Fibroblast of skin of back (primary cell): ENCODE measurements at places on chromosomes 1 and 21.
A peak's percentile ranks its signal among the peaks of the same experiment; 100 is the strongest.

- DNase-seq = no peak
Measured at GRCh38 chr1:211703812-211704537, 28.6 kb upstream of the NEK2 start.

DNA sequence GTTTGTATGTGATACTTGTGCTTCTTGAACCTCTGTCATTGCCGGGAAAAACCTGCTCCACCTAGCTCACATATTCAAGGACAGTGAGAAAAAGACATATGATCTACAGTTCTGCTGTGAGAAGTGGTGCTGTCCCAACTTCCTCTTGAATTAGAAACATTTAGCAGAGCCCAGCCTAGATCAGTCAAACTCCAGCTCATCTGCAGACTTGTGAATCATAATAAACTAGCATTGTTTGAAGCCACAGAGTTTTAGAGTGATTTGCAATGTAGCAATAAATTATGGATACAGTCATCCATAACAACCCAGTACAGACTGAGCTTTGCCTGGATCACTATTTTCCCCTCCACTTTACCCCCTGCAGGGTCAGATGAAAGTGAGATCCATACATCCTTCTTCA, 497.8 kb downstream of the PLA2G4A start:
- DNase-seq = no peak

GRCh38 chr21:30216041-30216723, at the start of gene CLDN8:
CLDN8 (minus strand) TSS chr21:30216097; CDS start chr21:30215925, 172 bp downstream.
- no peak for DNase-seq

GRCh38 chr1:184163674-184164465, 112.3 kb downstream of the TSEN15 start:
- peak; percentile 89 for DNase-seq

GRCh38 chr21:35024513-35024912, 24.6 kb downstream of the RUNX1 start:
- no peak for DNase-seq

DNA sequence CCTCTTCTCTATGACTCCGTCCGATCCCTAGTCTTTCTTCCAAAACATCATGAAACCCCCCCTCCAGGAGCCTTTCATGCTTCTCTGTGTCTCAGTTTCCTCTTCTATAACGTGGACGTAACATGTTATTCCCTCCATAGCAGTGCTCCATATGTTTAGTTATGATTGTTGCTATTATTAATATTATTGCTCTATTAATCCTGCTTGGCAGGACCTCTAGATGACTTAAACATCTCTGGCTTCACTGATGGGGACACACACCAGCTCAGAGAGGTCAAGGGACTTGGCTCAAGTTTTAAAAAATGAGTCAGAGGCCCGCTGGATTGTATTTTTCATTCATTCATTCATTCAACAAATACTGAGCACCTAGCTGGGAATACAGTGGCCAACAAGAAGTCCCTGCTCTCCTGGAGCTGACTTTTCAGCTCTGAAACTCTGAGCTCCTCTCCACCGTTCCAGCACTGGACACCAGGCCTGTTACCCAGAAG, 404 bp upstream of the CPLANE2 start:
- no peak for DNase-seq

DNA sequence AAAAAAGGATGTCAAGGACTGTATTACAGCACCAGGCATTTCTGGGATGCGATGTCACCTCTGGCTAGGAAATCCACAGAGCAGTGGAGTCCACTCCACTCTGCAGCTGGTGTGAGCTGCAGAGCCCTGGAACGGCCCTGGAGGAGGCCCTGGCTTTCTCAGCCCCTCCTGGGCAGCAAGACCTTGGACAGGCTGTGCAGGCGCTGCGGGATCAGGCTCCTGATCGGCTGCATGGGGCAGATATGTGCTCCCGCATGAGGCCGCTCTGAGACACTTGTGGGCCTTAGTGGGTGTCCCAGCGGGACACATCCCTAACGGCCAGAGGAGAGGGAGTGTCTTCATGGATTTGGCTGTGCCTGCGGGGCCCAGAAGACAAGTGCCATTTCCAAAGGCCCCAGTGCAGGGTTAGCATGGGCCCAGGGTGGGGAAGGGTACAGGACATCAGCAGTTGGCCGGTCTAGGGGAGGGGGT, 6.2 kb downstream of the DNMT3L start:
- peak; percentile 11 for DNase-seq

- DNase-seq = peak; percentile 36
Measured at GRCh38 chr1:164617377-164618201, 58.6 kb downstream of the PBX1 start.

DNA sequence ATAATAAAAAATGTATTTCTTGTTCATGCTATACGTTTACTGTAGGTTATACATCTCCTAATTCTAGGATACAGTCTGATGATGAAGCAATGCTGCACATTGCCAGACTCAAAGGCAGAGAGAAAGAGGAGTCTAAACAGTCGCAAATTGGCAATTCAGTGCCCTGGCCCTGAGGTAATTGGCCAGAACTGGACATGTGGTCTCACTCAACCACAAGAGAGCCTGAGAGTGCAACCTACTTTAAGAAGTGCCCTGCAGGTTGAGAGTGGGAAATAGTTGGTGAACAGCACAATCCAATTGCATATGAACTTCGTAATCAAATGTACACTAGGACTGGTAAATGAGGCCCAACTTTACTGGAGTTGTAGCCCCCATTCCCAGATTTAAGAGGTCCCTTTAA, 5.0 kb upstream of the SLC35A3 start:
- DNase-seq = no peak

DNA sequence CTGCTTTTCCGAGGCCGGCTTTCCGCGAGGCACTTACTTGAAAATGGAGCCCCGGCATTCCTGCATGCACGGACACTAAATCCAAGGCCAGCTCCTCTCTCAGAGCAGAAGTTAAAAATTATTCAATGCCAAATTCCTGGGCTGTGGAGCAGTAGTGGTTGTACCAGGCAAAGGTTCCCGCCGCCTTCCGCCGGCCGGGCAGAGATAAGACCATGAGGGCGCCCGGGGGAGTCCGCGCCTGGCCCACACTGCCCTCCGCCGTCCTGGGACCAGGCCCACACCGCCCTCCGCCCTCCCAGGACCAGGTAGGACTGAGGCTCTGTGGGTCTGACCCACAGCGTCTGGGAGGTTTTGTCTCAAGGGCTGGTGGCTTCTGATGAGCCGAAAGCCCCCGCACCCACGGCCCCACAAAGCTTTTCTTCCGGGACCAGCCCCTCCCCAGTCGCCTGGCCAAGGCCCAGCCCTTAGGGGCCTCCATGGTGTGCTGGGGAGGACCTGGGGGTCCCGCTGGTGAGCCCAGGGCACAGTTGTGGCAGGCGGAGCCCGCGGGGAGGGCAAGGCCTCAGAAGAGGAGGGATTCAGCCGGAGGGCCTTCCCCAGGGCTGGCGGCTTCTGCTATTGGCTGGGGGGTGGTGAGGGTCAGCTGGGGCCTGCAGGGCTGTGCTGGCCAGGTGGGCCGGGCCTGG, 12.7 kb upstream of the C1orf159 start:
- no peak for DNase-seq

DNA sequence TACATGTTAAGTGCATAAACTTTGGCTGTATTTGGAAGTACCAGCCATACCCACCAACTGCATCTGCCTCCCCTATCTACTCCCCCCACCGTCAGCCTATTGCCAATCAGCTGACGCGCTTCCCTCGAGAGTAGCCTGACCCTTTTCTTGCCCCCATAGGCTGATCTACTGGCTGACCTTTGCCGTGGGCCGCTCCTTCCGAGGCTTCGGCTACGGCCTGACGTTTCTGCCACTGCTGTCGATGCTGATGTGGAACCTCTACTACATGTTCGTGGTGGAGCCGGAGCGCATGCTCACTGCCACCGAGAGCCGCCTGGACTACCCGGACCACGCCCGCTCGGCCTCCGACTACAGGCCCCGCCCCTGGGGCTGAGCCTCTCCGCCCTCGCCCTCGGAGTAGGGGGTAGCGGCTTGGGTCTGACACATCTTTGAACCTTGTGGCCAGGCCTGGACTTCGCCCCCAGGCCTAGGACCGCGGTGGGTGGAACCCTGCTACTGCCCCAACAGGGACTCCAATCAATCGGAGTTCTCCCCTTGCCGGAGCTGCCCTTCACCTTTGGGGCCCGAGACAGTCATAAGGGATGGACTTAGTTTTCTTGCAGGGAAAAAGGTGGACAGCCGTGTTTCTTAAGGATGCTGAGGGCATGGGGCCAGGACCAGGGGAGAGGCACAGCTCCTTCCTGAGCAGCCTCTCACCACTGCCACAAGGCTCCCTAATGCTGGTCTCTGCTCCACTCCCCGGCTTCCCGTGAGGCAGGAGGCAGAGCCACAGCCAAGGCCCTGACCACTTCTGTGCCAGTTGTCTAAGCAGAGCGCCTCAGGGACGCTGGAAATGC, 4.0 kb downstream of the GLMP start:
- DNase-seq = peak; percentile 81

DNA sequence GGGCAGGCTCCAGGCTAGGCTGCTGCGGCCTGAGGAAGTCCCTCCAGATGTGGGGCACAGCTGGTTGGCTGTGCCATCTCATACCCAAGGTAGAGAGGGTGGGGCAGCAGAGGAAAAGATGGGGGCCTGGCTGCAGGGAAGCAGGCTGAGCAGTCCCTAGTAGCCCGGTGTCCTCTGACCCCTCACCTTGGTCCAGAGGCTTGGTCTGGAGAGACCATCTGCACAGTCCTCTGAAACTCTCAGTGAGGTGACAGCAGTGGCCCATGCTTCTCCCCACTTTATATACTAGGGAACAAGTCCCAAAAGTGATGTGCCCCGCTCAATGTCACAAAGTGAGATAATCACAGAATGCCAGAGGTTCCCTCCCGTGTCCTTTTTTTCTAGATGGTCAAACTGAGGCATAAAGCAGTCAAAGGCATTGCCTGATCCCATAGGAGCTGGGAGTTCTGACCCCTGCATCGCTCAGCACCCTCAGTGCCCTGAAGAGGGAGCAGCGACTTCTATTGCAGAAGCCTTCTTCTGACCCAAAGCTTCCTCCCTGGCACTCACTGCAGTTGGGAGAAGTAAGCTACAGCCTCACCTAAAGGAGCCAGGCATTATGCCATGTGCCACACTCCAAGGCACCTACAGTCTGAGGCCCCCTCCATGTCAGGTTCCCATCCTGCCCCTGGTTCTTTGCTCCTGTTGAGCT, 45.5 kb downstream of the TRABD2B start:
- no peak for DNase-seq

- DNase-seq = no peak
Measured at GRCh38 chr1:8701794-8702471, 115.5 kb downstream of the RERE start.

- no peak for DNase-seq
Measured at GRCh38 chr1:161091796-161092507, 2.6 kb upstream of the NECTIN4 start.

DNA sequence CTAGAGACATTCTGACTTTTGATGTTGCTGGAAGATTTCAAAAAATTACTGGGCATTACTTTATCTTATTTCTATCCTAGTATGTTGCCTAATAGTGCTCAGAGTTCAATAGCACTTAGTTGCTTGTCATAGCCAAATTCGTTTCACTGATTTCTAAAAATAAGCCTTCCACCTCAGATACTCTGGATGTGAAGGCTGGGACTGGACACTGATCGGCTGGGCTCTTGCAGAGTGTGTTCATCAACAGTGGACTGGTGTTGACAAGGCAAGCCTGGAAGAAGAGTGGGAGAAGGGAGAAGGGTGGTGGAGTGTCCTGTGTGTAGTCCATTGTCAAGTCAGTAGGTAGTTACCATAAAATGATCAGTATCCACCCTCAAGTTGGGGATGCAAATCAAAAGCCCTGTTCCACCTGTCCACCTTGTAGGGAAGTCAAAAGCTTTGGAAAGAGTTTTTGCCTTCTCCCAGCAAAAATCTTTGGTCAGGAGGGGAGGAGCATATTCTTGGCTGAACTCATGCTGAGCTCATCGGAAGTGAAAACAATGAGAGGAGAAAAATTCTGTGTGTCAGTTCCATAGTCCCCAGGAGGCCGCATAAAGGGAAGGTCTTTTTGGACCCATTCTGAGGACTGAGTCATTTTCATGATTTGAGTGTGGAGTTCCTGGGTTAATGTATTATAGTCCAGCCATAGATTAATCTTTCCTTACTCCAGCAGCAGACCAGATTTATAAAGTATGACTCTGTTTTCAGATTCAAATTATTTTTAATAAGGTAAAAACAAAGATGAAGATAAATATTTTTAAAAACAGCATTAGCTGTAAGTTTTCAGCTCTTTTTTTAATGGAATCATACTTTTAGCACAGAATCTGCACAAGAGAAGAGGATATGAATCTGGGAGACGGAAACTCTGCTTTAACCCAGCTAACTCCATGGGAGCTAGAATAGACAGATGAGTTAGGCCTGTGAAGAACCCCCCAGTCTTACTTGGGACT, 99.5 kb upstream of the BMP8A start:
- peak; percentile 96 for DNase-seq

DNA sequence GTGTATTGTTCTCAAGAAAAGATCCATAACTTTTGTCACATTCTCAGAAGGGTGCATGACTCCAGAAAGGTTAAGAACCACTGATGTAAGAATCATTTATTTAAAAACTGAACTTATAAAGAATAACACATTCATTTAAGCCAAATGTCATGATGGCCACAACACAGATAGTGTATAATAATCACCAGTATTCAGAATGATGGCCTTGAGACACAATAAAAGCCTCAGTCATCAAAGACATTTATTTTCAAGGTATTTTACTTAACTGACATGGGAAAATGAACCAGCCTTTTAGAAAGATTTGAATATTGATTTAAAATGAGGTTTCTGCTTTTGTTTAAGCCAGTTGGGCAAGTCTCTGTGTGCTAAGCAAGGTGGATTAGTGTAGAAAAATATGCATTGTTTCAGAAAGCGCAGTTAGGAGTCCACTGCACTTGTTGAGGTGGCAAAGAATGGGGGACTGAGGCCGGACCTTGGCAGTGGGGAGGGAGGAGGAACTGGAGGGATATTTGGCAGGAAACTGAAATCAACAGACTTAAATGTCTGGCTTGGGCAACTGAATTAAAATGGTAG, 371.9 kb upstream of the ESRRG start:
- DNase-seq = no peak

DNA sequence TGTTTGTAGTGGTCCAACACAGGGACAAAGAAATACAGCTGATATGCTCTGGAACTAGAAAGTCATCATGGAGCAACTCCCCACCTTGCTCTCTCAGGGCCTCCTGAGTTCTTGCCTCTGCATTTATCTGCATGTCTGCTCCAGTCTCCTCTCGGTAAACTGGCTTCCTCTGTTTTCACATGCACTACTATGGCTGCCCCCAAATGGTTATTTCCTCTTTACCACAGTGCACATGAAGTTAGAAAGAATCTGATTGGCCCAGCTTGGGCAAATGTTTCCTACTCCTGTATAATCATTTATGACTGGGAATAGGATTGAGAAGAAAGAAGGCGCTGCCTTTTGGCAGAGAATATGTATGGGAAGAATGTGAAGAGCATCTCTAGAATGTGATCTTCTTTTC, 16.5 kb upstream of the PSMB2 start:
- no peak for DNase-seq

GRCh38 chr1:100811808-100812207, 82.8 kb downstream of the EXTL2 start:
- DNase-seq = no peak
